NCI-H1930 (cell line): ENCODE measurements at places on chromosomes 6 and 20.

- no peak for DNase-seq
Measured at GRCh38 chr6:105651969-105652368, 249.1 kb upstream of the PREP start.

DNA sequence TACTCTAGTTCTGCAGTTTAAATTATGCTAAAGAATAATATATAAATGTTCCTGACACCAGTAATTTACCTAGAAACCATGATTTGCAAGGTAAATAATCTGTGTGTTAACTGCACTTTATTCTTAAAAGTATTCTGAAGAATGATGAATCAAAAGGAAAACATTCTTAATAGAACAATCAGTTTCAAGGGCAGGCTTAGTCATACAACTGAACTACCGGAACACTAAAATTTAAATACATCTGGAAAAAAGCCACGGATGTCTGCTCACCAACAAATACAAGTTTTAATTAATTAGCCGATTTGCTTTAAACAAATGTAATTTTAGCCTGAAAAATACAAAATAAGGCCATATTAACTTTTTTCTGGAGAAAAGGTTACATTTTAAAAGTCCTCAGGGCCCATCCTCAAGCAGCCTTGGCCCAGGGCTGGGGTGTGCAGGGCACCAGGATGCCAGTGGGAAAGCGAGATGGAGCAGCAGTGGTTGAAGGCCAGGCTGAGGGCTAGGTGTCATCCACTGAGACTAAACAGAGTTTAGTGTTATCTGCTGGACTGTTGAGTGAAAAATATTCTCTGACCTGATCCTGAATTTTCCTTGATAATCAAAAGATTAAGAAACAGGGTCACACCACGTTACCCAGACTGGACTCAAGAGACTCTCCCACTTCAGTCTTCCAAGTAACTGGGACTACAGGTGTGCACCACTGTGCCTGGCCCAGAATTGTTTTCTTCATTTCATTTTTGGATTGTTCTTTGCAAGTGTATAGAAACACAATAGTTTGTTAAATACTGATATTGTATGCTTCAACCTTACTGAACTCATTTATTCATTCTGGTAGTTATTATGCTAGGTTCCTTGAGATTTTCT is 88.2 kb upstream of the DST start:
- no peak for DNase-seq

DNA sequence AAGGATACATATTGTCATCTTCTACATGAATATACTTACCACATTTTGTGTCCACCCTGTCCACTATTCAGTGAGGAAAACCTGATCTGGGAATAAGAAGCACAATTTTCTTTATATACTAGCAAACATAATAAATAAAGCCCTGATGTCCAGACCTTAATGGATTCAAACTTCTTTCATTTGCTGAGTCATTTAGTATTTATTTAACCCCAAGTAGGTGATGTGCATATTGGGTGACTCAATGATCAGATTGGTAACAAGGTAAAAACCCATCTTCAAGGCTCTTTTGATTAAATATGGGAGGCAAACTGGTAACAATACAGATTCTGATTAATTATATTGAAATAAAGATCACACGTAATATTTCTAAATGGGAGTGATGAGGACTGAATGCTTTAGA is 1159.8 kb upstream of the EYS start:
- no peak for DNase-seq

DNA sequence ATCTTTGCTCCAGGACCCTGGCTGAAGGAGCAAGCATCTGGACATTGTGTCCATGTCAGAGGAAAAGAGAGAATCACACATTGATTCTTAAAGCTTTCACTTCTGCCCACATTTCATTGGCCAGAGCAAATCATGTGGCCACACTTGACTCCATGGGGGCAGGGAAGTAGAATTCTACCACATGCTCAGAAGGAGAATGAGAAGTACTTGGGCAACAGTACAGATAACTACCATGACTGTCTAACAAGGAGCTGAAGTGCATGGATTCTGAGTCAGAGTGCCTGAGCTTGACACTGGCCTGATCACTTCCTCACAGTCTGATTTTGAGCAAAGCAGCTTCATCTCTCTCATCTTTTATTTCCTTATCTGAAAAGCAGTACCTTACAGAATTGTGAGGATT is 38.6 kb downstream of the GHRH start:
- no peak for DNase-seq

DNA sequence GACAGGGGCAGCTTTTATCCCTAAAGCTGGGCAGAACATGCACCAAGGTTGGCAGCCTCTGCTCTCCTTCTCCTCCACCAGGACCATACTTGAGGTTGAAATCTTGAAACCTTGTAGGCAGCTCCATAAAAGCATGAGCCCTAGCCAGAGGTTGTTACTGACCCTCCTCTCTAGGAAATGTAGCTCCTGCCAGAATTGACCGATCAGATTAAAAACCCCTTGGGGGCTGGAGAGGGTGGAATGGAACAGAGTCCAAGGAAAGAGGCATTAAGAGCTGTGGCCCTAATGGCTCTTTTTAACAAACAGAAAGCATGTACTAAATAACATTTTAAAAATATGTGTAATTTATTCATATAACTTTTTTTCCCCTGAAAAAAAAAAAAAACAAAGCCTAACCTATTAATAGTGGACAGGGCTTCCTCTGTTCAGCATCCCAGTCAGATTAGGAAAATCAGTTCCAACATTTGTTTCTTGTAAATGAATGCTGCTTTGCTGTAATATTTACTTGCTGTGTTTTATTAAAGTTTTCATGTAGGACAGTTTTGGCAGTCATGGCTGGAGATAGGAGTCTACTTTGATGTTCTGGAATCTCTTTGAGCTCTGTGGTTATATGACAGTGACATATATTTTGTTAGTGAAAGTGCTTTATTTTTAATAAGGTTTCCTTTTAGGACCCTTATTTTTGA is 41.3 kb downstream of the MTHFD1L start:
- DNase-seq = no peak
